ENCODE measurements at places on chromosomes 16 and 17.

DNA sequence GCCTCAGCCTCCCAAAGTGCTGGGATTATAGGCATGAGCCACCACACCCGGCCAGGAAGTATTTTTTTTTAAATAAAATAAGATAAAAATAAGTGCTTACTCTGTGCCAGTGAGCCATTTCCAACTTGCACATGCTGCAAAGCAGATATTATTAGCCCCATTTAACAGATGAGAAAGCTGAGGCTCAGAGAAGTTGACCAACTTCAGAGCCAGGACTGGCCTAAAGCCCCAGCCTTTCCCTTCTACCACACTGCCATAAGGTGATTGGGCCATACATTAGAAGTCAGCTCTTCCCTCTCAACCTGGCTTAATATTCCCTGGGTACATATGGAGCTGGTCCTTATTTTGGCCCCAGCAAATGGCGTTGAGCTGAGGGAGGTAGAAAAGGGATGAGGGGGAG is 25.1 kb downstream of the NEUROD2 start:
- no peak for DNase-seq

- DNase-seq: no peak
Measured at GRCh38 chr17:27821318-27821717, 21.0 kb upstream of the NOS2 start.

DNA sequence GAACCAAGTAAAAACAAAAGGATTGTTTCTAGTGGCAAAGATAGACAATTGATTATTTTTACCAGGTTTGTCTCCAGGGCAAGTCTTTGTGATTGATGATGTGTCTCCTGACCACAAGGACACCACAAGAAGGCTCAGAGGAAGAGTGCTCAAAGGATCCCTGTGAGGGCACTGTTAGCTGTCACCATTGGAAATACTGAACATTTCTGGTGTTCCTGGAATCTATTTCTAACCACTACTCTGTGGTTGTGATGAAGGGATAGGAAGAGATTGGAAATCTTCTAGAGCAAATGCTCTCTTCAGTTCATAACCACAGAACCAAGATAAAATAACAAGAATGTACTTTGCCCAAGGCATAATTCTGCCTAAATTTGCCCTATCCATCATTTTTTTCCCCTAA is 15.3 kb downstream of the RNF43 start:
- no peak for DNase-seq

DNA sequence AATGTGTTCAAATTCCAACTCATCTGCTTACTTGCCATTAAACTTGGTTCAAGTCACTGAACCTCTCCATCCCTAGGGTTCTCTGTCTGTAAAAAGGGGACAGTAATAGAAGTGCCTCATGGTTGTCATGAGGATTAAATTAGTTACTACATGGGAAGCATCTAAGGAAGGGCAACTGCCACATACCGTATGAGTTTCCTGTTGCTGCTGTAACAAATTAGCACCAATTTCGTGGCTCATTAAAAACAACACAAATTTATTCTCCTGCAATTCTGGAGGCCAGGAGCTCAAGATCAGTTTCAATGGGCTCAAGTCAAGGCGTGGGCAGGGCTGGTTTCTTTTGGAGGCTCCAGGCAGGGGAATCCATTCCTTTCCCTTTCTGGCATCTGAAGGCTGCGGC is 18.6 kb downstream of the CD300LF start:
- DNase-seq: no peak

DNA sequence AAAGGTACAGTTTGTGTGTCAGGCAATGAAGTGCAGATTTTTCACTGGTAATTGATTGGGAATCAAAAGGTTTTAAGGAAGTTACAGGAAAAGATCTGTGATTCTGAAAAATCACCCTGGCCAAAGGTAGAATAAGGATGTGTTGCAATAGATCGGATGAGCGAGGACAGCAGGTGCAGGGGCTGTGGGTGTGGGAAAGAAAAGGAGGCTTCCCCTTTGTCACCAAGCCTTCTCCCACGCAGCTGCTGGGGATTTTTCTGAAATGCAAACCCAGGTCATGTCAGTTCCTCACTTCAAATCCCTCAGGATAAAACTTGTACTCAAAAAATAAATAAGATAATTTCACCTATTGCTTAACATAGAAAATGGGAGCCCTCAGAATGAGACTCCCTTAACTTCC is 47.9 kb upstream of the ARHGAP17 start:
- DNase-seq: no peak

Measured in activated T-helper 1 cell treated with Interleukin-2 at 50 U/mL for 16 hours (primary cell).